ENCODE measurements at places on chromosomes 4 and X. TPM values are rescaled to one million over a fixed set of nuclear protein-coding genes. Genes with fewer than 3 reads are reported as not detected.

DNA sequence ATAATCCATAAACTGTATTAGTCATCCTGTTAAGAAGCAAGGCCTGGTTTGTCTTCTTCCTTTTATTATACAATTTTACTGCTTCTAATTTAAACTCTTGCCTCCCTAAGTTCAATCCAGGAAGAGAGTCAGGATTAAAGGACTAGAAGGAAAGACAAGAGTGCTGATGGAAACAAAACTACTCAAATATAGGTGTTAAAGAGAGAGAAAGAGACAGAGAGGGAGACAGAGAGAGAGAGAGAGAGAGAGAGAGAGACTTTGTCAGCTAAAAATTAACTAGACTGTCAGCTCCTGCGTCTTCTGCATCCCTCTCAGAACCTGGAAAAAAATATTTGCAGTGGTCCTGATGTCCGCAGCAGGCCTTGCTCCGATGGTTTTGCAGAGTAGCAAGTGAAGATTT, 13.5 kb upstream of the FGG start:
- no peak for DNase-seq

Gene TLL1
- 3.3 TPM for total RNA-seq

GRCh38 chr4:13169731-13170525, 314.2 kb downstream of the RAB28 start:
- DNase-seq = no peak

Gene RNF212
- 2.4 TPM for total RNA-seq

DNA sequence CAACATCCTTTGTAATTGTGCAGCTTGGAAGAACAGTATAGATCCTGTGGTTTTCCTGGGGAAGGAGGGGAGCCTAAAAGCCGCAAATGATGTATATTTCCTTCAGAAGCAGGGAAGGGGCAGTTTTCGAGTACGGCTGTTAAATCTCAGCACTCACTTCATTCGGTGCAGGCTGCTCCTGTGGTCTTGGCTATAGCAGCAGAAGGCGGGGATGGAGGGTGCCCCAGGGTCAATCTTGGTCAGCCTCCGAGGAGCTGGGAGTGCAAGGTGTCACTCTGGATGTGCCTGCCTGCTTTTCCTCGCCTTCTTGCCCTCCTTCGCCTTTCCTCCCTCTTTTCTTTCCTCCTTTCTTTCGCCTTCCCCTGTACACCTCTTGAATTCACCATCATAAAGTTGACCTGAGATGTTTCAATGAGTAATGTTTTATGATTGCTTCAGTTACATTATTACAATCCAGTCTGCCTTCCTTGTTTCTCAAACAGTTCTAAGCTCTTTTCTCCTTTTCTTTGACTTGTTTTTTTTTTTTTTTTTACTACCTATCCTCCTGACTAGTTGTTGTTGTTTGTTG, 101.6 kb downstream of the RELL1 start:
- DNase-seq = no peak

DNA sequence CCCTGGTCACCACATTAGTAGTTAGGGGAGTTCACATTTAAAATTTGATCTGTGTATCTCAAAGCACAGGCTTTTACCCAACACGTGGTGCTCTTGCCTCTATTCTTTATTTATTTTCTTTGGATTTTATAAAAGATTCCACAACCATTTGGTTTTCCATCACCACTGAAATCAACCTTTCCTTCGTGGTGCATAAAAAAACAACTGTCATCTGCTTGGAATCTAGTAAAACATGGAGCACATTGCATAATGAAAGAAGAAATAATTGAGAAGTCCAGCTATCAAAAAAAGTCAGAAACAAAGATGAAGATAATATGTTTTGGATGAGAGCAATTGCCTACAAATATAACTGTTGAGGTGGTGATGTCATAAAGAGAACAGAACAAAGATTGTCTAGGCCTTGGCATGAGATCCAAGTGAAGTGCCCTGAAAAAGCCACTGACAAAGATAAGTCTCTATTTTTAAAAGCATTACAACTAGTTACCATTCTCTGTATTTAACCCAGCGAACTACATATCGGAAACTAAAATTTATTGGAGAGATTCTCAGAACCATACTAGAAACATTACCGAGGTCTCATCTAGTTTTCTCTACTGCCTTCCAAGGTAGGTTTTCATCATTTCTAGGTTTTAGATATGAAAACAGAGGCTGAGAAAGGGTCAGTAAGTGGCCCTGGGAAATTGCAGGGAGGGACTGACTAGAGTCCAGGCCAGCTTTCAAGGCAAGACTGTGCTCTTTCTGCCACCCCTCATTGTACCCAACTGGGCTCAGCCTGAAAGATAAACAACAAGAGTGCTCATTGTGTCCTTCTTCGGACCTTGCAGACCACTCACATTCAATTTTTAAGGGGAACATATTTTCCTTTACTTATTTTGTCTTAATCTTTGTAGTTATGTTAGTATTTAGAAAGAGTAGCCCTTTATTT, 127.3 kb downstream of the MAD2L1 start:
- no peak for DNase-seq

- DNase-seq = no peak
These were observed 1588.9 kb upstream of the PCDH7 start for GRCh38 chr4:29131304-29131703.

Gene TEX13B
- total RNA-seq = not detected

- DNase-seq = no peak
These were observed 137.9 kb downstream of the VSIG4 start for GRCh38 chrX:65902011-65902410.

DNA sequence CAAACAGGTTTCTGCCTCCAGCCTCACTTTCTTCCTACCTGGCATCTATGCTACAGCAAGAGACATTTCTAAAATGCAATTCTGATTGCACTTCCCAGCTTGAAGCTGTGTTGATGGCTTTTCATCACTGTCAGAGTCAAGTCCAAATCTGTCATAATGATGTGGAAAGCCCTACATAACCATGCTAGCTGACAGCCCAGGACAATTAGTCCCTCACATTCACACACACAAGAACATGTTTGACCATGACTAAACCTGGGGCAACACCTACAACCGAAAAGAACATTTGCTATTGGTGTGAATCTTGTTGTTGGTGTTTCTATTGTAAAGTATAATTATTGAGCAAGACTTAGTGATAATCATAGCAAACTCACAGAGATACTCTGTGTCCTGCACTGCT, 58.2 kb downstream of the PPM1K start:
- no peak for DNase-seq

Gene MMAA
- total RNA-seq = 7.9 TPM

DNA sequence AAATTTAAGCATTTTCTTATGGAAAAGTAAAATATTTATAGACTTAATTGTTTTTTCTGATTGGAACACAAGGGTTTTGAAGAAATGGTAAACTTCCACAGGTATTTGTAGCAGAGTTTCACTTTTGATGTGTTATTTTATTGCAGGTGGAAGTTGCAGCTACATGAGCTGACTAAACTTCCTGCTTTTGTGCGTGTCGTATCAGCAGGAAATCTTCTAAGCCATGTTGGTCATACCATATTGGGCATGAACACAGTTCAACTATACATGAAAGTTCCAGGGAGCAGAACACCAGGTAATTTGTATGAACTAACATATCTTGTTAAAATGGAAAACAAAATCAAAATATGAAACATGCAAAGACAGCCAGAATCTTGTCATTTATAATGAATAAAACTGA, 117.4 kb downstream of the DIPK2B start:
- DNase-seq = no peak

GRCh38 chr4:187499956-187500355, 495.6 kb upstream of the ZFP42 start:
- DNase-seq = no peak

GRCh38 chr4:132498215-132498614, 650.9 kb upstream of the PCDH10 start:
- no peak for DNase-seq

DNA sequence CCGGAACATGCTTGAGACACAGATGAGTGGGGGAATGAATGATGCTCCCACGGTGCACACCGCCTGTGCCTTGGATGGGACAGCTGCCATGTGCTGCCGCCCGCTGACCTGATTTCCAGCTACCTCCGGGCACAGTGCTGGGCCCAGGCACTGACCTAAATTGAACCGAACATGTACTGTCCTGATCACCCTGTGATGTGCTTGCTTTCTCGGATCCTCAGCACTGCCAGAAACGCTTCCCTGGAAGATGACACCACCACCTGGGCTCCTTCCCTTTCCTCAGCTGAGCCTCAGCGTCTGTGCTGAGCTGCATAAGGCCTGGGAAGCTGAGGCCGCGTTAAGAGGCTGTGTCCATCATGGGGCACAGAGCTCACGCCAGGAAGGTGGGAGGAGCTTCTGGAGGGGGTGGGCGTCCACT, 39.3 kb upstream of the MXD4 start:
- no peak for DNase-seq

Gene FGF5
- total RNA-seq = not detected

DNA sequence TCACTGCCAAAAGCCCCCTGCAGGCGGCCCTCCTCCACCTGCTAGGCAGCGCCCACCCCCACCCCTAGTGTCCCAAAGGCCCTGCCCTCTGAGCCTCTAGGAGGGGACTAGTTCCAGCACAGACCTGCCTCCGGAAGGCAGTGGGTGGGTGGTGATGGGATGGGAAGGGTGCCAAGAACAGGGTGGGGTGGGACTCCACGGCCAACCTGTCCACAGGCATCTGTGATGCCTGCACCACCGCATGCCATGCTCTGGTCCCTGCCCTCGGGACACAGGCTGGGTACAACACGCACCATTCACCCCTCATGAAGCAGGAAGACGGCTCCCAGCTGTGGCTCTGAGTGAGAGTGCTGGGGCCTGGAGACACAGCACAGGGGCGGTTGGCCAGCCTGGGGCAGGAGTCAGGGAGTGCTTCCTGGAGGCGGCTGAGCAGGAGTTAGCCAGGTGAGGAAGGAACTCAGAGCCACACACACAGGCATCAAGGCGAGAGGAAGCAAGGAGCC, 243.1 kb upstream of the PSAPL1 start:
- no peak for DNase-seq

GRCh38 chrX:94977986-94978385, 1304.0 kb downstream of the FAM133A start:
- no peak for DNase-seq

Gene SPANXA2
- total RNA-seq = not detected

DNA sequence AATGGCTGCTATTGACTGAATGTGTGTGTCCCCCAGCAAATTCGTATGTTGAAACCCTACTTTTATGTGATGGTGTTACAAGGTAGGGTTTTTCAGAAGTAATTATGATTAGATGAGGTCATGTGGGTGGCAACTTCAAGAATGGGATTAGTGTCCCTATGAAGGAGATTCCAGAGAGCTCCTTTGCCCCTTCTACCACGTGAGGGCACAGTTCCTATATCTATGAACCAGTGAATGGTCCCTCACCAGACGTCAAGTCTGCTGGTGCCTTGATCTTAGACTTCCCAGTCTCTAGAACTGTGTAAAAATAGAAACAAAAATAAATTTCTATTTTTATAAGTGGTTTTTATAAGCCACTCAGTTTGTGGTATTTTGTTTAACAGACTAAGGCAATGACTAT, 1137.6 kb upstream of the IGFBP7 start:
- DNase-seq = no peak

Gene TMEM150C
- total RNA-seq = 11.3 TPM

- DNase-seq = no peak
These were observed 154.5 kb downstream of the FANCB start for GRCh38 chrX:14718403-14718802.

Gene NHSL2
- total RNA-seq = 6.6 TPM

- no peak for DNase-seq
These were observed 80.0 kb downstream of the ALPK1 start for GRCh38 chr4:112377171-112377570.

Gene BEX4
- total RNA-seq = 94.0 TPM

Measured in right cardiac atrium (tissue), 5 donors.